ENCODE measurements at places on chromosomes 2 and 18. TPM values are rescaled to one million over a fixed set of nuclear protein-coding genes. Genes with fewer than 3 reads are reported as not detected.

DNA sequence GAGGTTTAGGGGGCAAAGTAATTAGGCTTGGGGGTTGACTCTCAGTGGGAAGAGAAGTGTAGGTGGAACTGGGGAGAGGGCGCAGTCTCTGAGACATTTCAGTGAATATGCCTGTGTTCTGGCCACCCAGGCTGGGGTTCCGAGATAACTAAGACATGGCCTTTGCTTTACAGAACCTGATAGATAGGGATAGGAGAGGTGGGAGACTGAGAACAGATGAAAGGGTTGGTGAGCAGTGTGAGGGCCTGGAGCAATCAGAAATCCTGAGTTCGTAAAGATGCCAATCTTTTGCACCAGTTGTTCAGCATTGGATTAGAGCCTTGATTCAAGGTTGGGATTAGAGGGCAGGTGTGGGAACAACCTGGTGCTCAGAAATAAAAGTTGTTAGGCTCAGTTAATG lies 15.6 kb downstream of the PARD3B start:
- H3K4me3 ChIP-seq: no peak overlapping the region
- no peaks in the 10 kb centered on the region for H3K27me3 ChIP-seq
- no peak for DNase-seq
- no peaks in the 10 kb centered on the region for H3K36me3 ChIP-seq

GRCh38 chr2:7977981-7978380 lies 703.9 kb upstream of the ID2 start:
- DNase-seq: no peak
- no peaks in the 10 kb centered on the region for H3K27me3 ChIP-seq
- no peak overlapping the region for H3K4me3 ChIP-seq
- no peak overlapping the region for H3K27ac ChIP-seq
- H3K4me1 ChIP-seq: no peaks in the 10 kb centered on the region

DNA sequence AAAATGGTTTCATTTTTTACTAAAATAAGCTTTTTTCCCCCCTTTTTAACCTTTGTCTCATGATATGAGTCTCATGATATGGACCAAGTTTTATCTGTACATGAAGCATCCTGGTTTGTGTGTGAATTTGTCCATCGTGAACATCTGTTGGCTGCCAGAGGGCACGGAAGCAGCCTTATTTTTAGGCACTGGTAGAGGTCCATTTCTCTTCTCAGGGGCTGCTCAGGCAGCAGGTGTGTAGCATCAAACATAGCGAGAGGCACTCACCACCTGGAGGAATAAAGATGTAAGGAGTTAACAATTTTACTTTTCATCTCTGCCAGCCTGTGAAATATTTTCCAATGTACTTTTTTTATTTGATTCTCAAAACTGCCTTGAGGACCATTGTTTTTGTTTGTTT lies 134.5 kb downstream of the RHBDD1 start:
- H3K4me3 ChIP-seq: no peak overlapping the region
- H3K27me3 ChIP-seq: no peaks in the 10 kb centered on the region
- H3K27ac ChIP-seq: no peak overlapping the region
- H3K4me1 ChIP-seq: no peaks in the 10 kb centered on the region

- H3K4me3 ChIP-seq: no peak overlapping the region
- no peak overlapping the region for H3K27ac ChIP-seq
- no peak for DNase-seq
- H3K27me3 ChIP-seq: no peaks in the 10 kb centered on the region
These were observed 4.2 kb downstream of the SMAD2 start for GRCh38 chr18:47926101-47926850.

GRCh38 chr2:239574054-239574433 lies 173.2 kb upstream of the HDAC4 start:
- H3K27ac ChIP-seq: no peak overlapping the region
- DNase-seq: no peak
- no peaks in the 10 kb centered on the region for H3K4me1 ChIP-seq
- no peaks in the 10 kb centered on the region for H3K27me3 ChIP-seq

- no peak overlapping the region for H3K27ac ChIP-seq
- no peaks in the 10 kb centered on the region for H3K27me3 ChIP-seq
- H3K4me1 ChIP-seq: peaks cover 9% of the 10 kb centered on the region
- no peaks in the 10 kb centered on the region for H3K36me3 ChIP-seq
- no peak overlapping the region for H3K4me3 ChIP-seq
- DNase-seq: no peak
These were observed 6.4 kb upstream of the FHL2 start for GRCh38 chr2:105405291-105405690.

DNA sequence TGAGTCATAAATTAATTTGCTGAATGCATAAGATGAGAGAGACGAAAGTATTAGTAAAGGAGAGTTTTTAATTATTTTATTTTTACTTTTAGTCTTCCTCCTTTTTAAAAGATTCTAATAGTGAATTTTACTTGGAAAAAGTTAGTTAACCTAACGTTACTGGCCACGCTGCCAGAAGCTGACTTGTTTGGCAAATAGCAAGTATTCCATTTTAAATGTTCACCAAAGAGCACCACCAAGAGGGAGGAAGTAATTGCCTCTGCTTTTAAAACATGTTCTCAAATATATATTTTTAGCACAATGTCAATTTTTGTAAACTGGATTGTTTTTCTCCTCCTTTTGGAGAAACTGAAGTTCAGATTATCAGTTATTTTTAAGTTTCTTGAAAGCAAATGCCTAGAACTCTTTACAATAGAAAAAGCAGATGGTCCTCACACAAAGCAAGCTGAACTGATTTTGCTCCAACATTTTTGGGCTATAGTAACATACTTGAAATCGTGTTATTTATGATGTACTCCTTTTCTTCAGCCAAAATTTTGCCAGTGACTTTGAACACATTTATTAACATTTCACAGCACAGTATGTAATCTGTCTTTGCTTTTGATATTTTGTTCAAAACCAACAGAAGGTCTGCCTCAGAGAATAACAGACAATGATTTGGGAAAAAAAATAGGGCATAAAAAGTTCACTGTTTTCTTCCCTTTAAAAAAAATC lies 1311.0 kb upstream of the FAM98A start:
- no peak for DNase-seq
- H3K27me3 ChIP-seq: no peaks in the 10 kb centered on the region
- no peak overlapping the region for H3K4me3 ChIP-seq
- H3K4me1 ChIP-seq: no peaks in the 10 kb centered on the region
- H3K36me3 ChIP-seq: no peaks in the 10 kb centered on the region

- H3K4me3 ChIP-seq: no peak overlapping the region
- no peak overlapping the region for H3K27ac ChIP-seq
- no peaks in the 10 kb centered on the region for H3K4me1 ChIP-seq
- no peak for DNase-seq
- no peaks in the 10 kb centered on the region for H3K36me3 ChIP-seq
- H3K27me3 ChIP-seq: no peaks in the 10 kb centered on the region
These were observed 291.8 kb upstream of the TNP1 start for GRCh38 chr2:217151509-217152206.

- H3K27ac ChIP-seq: no peak overlapping the region
- H3K4me3 ChIP-seq: no peak overlapping the region
- peaks cover 2% of the 10 kb centered on the region for H3K4me1 ChIP-seq
- no peak for DNase-seq
These were observed 17.3 kb upstream of the FZD5 start for GRCh38 chr2:207787017-207787416.

GRCh38 chr2:64605991-64606478 lies 47.7 kb downstream of the SERTAD2 start:
- no peak overlapping the region for H3K4me3 ChIP-seq
- H3K36me3 ChIP-seq: no peaks in the 10 kb centered on the region
- peaks cover 8% of the 10 kb centered on the region for H3K4me1 ChIP-seq

- no peak overlapping the region for H3K27ac ChIP-seq
- H3K4me3 ChIP-seq: no peak overlapping the region
- H3K27me3 ChIP-seq: no peaks in the 10 kb centered on the region
- no peak for DNase-seq
These were observed 100.8 kb upstream of the TANK start for GRCh38 chr2:161059388-161059787.

- no peak for DNase-seq
- no peak overlapping the region for H3K4me3 ChIP-seq
- H3K27ac ChIP-seq: no peak overlapping the region
- no peaks in the 10 kb centered on the region for H3K36me3 ChIP-seq
- no peaks in the 10 kb centered on the region for H3K27me3 ChIP-seq
These were observed 50.1 kb downstream of the FEZ2 start for GRCh38 chr2:36547906-36548305.

DNA sequence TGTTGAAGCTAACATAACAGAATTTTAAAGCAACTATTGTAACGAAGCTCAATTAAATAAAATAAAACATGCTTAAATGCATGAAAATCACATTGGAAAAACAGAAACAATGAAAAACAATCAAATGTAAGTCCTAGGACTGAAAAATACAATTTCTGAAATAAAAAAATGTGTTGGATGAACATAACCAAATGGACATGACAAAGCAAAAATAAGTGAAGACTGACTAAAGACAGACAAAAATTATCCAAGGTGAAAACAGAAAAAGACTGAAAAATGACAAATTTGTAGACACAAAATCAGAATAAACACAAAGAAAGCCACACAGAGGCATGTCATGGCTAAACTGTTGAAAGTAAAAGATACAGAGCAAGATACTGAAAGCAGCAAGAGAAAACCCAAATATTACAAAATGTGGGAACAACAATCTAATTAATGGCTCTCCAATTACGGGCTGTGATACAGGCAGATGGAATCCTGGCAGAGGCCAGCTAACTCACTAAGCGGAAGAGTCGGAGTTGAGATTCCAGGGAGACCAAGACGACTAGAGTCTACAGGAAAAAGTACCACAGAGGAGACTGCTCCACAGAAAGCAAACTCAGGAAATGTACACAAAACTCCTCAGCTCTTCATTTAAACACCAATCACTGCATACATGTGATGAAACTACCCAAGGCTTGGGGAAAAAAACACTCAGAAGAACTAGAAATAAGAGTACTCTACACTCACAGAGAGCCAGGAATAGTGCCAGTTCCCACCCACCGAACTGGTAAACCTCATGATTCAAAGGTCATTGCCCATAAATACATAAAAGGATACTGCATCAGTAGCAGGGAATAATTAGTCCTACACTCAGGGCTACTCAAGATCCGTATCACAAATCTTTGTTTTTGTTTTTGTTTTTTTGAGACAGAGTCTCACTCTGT lies 83.6 kb downstream of the ATAD2B start:
- no peaks in the 10 kb centered on the region for H3K36me3 ChIP-seq
- no peak overlapping the region for H3K27ac ChIP-seq
- H3K4me3 ChIP-seq: no peak overlapping the region
- H3K4me1 ChIP-seq: no peaks in the 10 kb centered on the region

GRCh38 chr2:43540021-43540779 lies 55.6 kb downstream of the THADA start:
- H3K4me1 ChIP-seq: peaks cover 7% of the 10 kb centered on the region
- no peaks in the 10 kb centered on the region for H3K36me3 ChIP-seq
- H3K27ac ChIP-seq: peak overlapping the region; percentile 67
- DNase-seq: peak; percentile 85

- no peak overlapping the region for H3K4me3 ChIP-seq
- H3K27ac ChIP-seq: no peak overlapping the region
- no peaks in the 10 kb centered on the region for H3K27me3 ChIP-seq
- DNase-seq: no peak
- no peaks in the 10 kb centered on the region for H3K4me1 ChIP-seq
- H3K36me3 ChIP-seq: no peaks in the 10 kb centered on the region
These were observed 42.5 kb downstream of the SCTR start for GRCh38 chr2:119481501-119482455.

GRCh38 chr2:166651080-166651675 lies 157.1 kb upstream of the SCN7A start:
- no peaks in the 10 kb centered on the region for H3K4me1 ChIP-seq
- no peak overlapping the region for H3K27ac ChIP-seq
- H3K36me3 ChIP-seq: no peaks in the 10 kb centered on the region
- no peaks in the 10 kb centered on the region for H3K27me3 ChIP-seq
- H3K4me3 ChIP-seq: no peak overlapping the region

DNA sequence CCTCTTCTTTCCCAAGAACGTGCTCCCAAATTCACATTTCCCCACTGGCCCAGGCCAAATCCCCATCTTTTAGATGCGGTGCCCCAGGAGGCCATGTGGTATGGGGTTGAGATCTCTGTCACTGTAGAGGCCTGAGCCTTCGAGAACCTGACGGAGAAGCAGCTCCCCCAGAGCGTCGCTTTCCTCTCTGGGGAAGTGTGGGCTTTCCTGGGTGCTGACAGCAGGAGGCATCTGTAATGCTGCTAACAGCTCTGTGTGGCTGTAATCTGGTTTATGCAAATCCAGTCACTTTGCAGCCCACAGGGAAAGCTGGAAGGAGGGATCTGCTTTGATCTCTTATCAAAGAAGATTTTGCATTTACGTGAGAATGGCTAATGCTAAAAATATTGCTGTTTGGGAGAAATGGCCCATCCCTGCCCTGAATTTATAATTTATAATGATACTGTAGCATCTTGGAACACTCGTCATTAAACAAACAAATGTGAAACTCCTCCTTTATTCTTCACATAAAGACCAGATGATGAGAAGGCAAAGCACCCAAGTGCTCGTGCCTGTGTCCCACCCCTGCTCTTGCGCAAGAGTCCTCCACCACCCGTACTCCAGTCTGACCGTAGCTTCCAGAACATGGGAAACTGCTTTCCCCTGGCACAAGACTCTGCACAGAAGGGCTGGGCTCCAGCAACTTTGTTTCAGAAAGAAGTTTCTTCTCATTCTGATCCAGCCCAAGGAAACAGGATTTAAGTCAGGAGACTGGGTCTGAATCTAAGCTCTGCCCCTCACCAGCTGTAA lies 109.9 kb upstream of the EPC2 start:
- no peak overlapping the region for H3K4me3 ChIP-seq
- H3K4me1 ChIP-seq: no peaks in the 10 kb centered on the region
- no peaks in the 10 kb centered on the region for H3K36me3 ChIP-seq
- H3K27ac ChIP-seq: no peak overlapping the region
- no peaks in the 10 kb centered on the region for H3K27me3 ChIP-seq

GRCh38 chr18:11387880-11388279 lies 221.5 kb upstream of the SLC35G4 start:
- no peaks in the 10 kb centered on the region for H3K4me1 ChIP-seq
- no peak for DNase-seq
- no peaks in the 10 kb centered on the region for H3K36me3 ChIP-seq
- no peaks in the 10 kb centered on the region for H3K27me3 ChIP-seq

- H3K4me3 ChIP-seq: no peak overlapping the region
- H3K36me3 ChIP-seq: no peaks in the 10 kb centered on the region
- no peak overlapping the region for H3K27ac ChIP-seq
- H3K27me3 ChIP-seq: peaks cover 3% of the 10 kb centered on the region
These were observed 131.4 kb upstream of the HDAC4 start for GRCh38 chr2:239532250-239532649.

- no peaks in the 10 kb centered on the region for H3K36me3 ChIP-seq
- no peak overlapping the region for H3K4me3 ChIP-seq
- peak overlapping the region; percentile 49 for H3K27ac ChIP-seq
These were observed 52.5 kb downstream of the SDC1 start for GRCh38 chr2:20172273-20173055.

GRCh38 chr2:148493822-148494563 lies 150.6 kb upstream of the EPC2 start:
- H3K4me3 ChIP-seq: no peak overlapping the region
- no peaks in the 10 kb centered on the region for H3K27me3 ChIP-seq
- no peak for DNase-seq
- no peaks in the 10 kb centered on the region for H3K36me3 ChIP-seq

NETO1 gene
- total RNA-seq: 1.6 TPM

SMAD4 gene
- 225 TPM for total RNA-seq

CABYR gene
- total RNA-seq: 13.2 TPM

PTMA gene
- total RNA-seq: 613 TPM

CCDC68 gene
- 7.9 TPM for total RNA-seq

DCC gene
- 3.7 TPM for total RNA-seq

ALLC gene
- 5.2 TPM for total RNA-seq

SPATA3 gene
- total RNA-seq: not detected

PREB gene
- total RNA-seq: 88.9 TPM

HOXD8 gene
- 30.8 TPM for total RNA-seq

CPLX4 gene
- not detected for total RNA-seq
